ENCODE measurements at places on chromosomes 6 and 20.

GRCh38 chr6:90488816-90489215 lies 98.1 kb downstream of the MAP3K7 start:
- DNase-seq = no peak

DNA sequence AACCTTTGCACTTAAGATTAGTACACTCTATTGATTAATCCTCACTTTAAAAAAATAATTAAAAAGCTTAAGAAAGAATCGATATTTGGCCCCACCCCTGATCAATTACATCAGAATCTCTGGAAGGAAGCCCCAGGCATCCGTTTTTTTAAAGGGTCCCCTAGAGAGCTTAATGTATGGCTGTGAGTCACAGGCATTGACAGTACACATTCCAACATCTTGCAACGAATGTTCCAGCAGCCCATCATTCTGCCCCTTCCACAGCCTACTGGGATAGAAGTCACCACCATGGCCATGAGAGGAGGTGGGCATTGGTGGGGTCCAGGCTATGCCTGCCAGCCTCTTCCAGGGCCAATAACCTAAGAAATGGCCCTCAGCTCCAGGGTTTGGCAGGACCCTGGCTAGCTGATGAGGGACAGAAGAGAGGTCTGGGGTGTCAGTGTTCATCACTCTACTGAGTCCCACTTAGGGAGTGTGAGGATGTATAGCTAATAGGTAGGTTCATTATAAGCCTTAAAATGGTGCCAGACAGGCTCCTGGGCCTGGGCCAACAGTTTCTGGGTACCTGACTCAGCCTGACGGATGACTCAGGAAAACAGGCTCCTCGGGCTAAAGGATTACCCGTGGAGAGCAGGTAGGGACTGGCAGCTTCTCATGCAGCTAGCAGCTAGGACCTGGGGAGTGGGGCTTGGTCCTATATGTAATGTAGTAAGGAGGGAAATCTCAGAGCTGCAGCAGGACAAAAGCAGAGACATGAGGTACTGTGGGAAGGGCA lies 40.4 kb downstream of the MDGA1 start:
- DNase-seq = no peak

DNA sequence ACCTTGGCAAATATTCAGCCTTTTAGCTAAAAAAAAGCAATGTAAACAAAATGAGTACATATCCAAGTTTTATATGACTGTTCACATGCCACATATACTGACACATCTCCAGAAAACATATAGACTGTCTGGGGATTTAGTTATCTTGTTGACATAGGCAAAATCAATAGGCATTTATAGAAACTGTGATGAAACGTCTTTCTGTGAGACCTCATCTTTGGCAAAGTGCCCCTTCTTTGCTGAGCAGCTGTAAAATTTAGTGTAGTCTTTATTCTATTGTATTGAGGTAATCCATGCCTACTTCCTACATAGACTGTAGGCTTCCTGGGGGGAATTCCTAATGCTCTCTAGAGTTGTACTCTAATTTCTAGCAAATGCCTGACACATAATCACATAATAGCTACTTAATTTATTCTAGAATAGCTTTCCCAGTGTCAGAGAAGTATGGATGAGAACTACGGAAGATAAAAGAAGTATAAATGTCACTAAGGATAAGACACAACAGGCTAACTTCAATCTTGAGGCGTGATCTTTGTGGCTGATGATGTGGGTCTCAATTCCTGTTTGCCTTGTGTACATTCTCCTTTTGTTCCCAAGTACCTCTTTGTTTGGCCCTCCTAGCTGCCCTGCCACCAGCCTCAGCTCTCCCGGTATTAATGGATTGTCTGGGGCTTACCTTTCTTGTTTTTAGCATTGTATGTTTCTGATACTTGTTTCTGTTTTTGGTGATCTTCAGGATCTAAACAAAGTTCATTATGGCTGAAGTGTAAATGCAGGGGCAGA lies 30.6 kb downstream of the PTCHD4 start:
- DNase-seq = no peak

DNA sequence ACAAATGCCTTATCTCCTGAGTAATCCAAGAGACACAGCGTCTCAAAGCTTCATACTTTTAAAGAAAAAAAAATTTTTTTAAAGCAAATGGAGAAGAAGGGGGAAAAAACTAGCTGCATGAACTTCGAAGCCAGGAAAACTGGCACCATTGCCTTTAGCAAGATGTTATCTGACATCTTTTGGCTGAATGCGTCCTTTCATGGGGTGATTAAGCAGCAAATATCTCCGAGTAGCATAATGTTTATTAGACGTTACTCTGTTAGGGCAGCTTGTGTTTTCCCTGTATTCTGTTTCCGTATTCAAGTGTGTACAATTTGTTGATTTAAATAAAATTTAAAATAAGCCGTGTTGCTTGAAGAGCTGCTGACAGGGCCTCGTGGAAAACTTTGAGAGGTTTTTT lies 76.5 kb upstream of the TSHZ2 start:
- DNase-seq = no peak

DNA sequence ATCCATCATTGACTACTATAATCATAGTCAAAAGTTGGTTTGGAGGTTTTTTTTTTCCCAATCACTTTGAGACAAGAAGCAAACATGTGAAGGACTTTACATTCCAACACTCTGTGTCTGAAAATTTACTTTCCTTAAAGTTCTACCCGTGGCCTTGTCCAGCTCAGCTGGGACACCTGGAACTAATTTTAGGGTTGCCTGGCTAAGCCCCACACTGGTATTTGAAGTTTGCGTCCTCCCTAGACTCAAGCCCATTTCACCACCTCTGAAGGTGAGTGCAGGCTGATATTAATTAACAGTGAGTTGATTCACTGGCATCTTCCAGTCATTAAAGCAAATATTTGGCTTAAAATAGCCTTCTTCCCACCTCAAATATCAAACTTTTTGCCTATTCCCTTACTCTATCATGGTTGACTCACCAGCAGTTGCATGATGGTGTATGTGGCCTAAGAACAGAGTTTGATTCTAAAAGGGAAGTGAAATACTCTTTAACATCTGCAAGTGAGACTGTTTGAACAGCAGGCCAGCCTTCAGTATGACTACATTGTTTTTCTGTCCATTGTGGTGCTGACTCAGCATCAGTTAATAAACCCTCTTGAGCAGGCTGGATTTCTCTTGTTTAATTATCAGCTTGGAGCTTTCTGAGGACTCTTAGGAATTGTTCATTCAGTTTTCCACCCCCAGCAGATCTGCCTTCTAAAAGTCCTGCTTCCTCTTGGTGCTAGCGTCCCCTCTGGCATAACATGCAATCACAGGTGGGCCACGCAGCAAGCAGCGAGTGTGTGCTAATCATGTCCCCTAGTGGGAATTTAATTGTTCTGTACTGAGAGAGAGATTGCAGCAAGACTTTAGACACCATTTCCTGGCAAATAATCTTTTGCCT lies 1.8 kb upstream of the PRDM1 start:
- DNase-seq = no peak

DNA sequence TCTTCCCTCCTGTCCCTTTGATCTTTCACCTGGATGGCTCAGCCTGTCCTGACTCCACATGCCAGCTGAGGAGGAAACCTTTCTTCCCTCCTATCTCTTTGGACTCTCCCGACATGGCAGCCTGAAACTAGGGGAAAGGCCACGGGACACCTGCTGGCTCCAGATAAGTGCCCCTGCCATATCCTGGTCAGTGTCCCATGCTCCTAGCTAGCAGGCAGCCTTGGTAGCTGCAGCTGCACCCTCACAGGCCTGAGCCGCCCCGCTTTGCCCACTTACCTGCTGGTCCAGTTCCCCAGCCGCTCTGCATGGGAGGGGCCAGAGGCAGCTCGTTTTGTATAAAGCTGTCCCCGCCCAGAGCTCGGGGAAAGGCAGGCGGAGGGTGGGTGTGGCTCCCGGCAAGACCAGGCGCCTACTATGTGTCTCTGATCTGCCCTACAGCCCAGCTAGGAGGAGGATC lies 7.4 kb upstream of the SLC52A3 start:
- DNase-seq = no peak

GRCh38 chr20:37276494-37277252 lies 12.8 kb upstream of the MANBAL start:
- DNase-seq = no peak

- no peak for DNase-seq
Measured at GRCh38 chr20:63295846-63296245, 2.9 kb downstream of the COL20A1 start.

DNA sequence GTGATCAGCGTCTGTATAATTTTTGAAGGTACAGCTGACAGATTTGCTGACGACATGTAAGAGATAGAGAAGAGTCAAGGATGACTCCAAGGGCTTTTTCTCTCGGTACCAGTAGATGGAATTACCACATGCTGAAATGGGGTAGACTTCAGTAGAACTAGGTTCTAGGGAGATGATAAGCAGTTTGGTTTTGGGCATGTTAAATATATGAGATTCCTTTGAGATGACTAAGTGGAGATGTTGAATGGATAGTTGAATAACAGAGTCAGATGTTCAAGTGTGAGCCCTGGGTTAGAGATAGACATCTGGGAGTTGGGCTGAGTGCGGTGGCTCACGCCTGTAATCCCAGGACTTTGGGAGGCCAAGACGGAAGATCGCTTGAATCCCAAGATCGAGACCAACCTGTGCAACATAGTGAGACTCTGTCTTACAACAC lies 50.0 kb downstream of the PHF20 start:
- DNase-seq = no peak

- peak; percentile 69 for DNase-seq
Measured at GRCh38 chr6:41191569-41191968, 9.4 kb downstream of the TREML2 start.

- no peak for DNase-seq
Measured at GRCh38 chr20:58640446-58640845, 10.6 kb upstream of the STX16 start.

- no peak for DNase-seq
Measured at GRCh38 chr6:37174515-37175331, 4.8 kb downstream of the PIM1 start.

GRCh38 chr6:26158581-26159356 lies 71.5 kb downstream of the HFE start:
- DNase-seq = peak; percentile 68

- no peak for DNase-seq
Measured at GRCh38 chr6:140380427-140381218, 1006.2 kb upstream of the CITED2 start.

DNA sequence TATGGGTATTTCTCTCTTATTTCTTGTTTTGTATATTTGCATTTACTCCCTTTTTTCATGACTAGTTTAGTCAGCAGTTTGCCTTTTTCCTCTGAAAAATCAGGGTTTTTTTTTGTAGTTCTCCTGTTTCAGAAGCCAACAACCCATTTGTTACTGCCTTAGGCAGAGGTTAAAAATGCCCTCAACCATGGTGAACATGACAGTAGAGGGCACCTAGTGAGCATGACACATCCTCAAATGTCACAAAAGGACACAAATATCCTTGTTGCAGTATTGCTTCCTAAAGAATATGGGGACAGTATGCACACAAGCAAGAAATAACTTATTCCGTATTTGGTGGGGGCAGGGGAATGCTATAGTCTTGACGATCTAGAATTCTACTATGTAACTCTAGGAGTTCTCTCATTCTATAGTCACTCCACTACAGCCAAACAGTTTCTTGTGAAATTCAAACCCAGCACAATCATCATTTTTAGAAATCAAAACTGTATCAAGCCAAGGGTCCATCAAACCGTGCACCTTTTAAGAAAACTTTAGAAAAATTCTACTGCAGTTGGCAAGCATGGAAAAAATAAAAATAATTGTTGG lies 47.0 kb downstream of the GOPC start:
- no peak for DNase-seq

DNA sequence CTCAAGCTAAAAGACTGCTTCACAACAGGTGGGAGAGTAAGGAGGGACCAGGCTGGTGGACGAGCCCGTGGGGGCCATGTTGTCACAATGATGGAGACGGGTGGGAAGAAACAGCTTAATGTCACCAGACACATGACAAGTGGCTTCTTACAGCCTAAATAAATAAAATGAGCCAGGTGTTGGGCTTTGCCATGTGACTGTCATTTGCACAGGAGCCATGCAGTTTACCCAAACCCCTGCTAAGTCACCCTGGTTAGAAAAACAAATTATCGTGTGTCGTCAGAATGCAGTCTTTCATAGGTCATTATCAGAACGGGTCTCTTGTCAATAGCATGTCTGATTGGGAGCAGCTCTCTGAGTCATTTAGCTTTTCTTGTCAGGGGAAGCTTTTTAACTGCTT lies 18.5 kb downstream of the BTBD3 start:
- no peak for DNase-seq

GRCh38 chr6:89413006-89413400 lies 930 bp upstream of the RRAGD start:
- no peak for DNase-seq

GRCh38 chr6:28653876-28654275 lies 128.2 kb downstream of the GPX5 start:
- DNase-seq = no peak

- no peak for DNase-seq
Measured at GRCh38 chr20:40860487-40860902, 168.1 kb upstream of the TOP1 start.

DNA sequence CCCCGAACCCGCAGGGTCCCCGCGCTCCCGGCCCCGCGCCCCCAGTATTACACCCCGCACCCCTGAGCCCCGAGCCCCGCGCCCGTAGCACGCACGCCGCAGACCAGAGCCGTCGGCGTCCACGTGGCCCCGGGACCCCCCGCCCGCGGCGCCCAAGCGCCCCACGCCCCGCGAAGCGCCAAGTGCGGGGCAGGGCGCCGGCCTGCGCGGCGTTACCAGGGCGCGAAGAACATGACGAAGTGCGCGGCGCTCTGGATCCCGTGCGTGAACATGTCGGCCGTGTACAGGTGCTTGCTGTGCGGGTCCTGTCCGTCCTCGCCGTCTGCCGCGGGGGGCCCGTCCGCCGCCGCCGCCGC lies 312 bp downstream of the TXNDC5 start:
- no peak for DNase-seq

- DNase-seq = no peak
Measured at GRCh38 chr20:47749339-47749738, 35.9 kb downstream of the SULF2 start.

DNA sequence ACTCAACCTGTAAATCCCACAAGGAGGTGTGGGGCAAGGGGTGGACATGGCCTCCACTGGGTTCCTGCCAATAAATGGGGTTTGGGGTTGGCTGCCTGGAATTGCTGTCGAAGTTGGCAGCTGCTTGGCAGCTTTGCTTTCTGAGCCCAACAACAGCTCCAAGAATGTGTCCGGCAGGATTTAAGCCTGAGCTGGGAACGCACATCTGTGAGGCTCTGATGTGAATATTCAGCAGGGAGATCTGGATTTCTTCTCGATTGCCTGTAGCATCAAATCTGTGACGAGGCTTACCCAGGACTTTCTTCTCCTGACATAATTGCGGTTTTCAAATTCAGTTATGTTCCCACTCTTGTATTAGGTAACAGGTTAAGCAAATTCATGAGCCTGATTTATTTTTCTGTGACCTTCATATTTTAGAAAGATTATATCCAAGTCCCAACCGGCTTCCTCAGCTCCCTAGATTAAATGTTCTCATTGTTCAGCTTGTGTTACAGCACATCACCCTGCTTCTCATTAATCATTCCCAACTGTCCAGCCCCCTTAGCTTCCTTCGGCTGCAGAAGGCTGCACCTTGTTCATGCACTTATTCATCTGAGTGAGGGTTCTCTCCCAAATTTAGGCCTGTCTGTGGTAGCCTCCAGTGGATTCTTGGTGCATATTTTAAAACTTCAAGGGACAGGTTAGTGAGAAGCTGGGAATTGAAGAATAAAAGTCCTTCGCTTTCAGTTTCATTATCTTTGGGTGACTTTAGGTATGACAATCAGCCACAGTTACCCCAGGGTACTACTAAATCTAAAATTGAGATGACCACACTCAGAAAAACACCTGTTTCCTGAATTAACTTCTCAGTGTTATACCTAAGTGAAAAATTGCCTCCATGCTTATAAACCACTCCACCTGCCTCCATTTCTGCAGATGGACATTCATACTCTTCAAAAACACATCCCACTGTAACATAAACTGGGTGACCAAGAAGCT lies 310.0 kb downstream of the ESR1 start:
- no peak for DNase-seq

GRCh38 chr6:112320561-112321318 lies 26.4 kb upstream of the RFPL4B start:
- no peak for DNase-seq

Data from stimulated activated CD8-positive, alpha-beta memory T cell treated with anti-CD3 and anti-CD28 coated beads, Interleukin-4, amount 100 ng/mL, for 48 hours (primary cell).